ENCODE measurements at places on chromosomes 12 and 14.

DNA sequence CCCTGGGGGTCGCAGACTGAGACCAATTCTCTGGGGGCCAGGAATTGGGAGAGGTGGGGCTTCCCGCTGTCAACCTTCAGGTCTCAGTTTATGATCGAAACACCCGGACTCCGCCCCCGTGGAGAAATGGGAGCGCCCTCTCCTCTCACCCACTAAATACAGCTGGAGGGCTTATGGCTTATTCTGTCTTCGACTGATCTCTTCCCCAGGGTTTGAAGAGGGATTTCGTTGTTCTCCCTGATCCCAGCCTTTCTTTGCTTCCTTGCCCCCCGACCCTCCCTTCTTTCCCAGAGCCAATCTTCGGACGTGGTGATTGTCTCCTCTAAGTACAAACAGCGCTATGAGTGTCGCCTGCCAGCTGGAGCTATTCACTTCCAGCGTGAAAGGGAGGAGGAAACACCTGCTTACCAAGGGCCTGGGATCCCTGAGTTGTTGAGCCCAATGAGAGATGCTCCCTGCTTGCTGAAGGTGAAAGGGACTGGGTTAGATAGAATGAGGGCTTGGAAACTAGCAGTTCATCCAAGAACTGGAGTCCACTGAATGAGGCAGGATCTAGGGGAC, 607 bp downstream of the OS9 start:
- no peak for DNase-seq

DNA sequence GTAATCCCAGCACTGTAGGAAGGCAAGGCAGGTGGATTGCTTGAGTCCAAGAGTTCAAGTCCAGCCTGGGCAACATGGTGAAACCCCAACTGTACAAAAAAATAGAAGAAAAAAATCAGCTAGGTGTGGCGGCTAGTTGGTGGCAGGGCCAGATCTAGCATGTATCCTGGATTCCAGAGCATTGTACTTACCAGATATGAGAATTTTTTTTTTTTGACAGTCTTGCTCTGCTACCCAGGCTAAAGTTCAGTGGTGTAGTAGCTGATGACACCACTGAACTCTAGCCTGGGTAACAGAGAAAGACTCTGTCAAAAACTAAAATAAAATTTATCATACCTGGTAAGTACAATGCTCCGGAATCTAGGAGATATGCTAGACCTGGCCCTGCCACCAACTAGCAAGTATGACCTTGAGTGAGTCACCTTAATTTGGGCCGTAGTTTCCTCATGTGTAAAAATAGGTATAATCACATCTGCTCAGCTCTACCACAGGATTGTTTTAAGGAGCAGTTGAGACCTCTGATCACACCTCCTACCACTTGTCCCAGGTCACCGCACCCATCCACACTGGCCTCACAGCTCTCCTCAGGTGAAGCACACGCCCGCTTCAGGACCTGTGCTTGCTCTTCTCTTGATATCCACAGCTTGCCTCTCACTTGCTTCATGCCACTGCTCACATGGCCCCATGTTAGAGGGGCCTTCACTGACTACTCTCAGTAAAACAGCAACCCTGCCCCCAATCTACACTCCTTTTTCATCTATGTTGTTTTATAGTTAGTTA, 140.2 kb downstream of the STXBP6 start:
- DNase-seq: no peak

GRCh38 chr14:105005929-105006830, 14.7 kb downstream of the CDCA4 start:
- DNase-seq: no peak

DNA sequence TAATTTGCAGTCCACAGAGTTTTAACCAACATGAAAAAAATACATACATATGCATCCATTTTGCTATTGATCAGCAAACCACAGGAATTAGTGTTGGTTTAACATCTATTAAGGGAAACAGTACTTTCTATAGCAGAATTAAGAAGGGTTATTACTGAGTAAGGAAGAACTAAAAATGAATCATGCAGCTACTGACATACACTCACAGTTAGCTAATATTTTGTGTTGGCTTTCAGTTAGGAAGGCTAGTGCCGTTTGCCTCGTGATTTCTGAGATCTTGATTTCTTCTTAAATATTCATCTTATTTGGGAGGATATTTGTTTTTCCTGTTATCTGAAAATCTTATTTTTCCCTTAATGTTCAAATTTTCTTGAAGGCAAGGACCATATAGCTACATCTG, 423.4 kb downstream of the NOVA1 start:
- no peak for DNase-seq

DNA sequence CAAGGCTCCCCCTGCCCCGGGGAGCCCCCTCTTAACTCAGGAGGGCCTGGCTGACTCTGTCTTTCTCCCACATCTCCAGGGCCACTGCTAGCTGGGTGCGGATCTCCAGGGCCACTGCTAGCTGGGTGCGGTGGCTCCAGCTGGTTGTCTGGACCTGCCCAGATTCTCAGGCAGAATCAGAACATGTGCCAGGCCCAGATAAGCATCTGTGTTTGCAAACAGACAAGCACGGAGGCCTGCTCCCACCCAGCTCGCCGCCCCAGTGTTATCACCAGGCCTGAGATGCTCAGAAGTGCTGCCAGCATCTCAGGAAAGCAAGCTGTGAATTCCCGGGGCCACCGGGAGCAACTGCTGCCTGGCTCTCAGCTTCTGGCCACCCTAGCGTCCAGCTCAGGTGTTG, 98.4 kb upstream of the FZD10 start:
- DNase-seq: no peak
